Cerebellar nuclear complex (tissue), 1 donor: ENCODE measurements at places on chromosomes 1 and 21.

GRCh38 chr1:17307946-17308345, at the start of gene PADI4:
Gene PADI4 (plus strand): TSS chr1:17308197. CDS start chr1:17308223, 26 bp downstream.
- no peak for DNase-seq

DNA sequence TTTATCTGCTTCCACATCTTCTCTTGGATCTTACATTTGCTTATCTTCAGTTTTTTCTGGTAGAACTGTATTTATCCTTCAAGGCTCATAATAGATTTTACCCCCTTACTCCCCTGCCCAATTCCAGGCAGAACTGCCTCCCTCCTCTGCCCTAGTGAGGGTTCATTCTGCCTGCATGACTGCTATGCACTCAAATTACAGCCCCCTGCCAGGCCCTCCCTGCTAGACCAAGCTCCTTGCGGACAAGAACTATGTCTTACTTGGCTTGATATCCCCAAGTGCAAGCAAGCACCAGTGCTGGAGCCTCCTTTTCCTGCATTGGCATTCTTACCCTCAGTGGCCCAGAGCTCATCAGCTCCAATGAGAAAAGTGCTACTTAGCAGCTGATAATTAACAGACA, 18.1 kb downstream of the MAPKAPK2 start:
- DNase-seq = no peak

- DNase-seq = no peak
These were observed 46.5 kb downstream of the TRAPPC10 start for GRCh38 chr21:44058652-44058964.

GRCh38 chr1:111653709-111654108, 34.1 kb downstream of the RAP1A start:
- DNase-seq = no peak

DNA sequence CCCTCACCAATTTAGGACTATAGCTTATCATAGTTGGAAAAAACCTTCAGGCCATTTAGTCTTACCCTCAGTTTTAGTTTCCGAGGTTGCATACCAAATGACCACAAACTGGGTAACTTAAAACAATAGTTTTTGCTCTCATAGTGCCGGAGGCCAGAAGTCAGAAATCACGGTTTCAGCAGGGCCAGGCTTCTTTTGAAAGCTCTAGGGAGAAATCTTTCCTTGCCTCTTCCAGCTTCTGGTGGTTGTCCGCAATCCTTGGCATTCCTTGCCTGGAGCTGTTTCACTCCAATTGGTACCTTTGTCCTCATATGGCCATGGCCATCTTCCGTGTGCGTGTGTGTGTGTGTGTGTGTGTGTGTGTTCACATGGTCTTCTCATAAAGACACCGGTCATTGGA, 12.4 kb upstream of the PLXNA2 start:
- DNase-seq = no peak

DNA sequence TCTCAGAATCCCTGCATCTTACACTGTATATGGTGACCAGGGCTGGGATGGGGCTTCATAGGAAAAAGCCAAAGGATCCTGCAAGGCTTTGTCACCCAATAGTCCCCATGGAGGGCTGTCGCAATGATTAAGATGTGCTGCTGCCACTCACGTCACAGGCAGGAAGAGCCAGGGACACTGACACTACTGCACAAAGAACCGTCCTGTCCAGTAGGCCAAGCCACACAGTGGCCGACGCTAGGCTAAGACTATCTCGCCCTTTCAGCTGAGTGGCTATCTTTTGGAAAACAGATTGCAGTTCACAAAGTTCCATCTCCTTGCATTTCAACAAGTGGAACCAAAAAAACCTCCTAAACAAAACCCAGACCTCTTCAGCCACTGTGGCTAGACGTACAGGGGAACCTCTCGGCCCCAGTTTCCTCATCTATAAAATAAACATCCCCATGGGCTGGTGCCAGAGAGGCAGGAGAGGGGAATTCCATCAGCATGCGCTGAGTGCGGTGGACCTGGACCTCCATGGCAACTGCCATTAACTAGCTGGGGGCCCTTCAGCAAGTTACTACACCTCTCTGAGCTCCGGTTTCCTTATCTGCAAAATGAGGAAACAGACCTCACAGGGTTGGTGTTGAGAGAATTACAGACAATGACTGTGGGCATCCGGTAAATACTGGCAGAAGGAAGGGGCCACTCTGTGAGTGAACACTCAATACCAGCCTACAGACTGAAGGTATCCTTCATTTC, 8.7 kb downstream of the CAPZB start:
- no peak for DNase-seq

- DNase-seq = no peak
These were observed 2.8 kb downstream of the ARMH1 start for GRCh38 chr1:44677201-44677766.

- DNase-seq = no peak
These were observed 556.8 kb downstream of the PTPRU start for GRCh38 chr1:29793101-29793546.

DNA sequence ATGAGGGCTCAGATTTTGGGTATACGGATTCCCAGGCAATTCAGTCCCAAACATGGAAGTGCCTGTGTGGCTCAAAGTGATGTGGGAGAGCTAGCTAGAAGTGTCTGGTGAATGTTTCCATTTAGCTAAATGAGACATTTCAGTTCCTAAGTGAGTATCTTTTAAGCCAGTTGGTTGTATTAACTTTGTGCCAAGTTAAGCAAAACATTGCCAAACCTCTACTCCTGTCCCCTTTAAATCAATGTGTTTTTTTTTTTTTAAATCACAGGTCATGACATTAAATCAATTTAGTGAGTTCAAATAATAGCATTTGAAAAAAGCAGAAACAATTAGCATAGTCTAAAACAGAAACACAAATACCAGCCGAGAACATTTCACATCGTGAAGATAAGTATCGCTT, 230.1 kb downstream of the ASTN1 start:
- DNase-seq = no peak

DNA sequence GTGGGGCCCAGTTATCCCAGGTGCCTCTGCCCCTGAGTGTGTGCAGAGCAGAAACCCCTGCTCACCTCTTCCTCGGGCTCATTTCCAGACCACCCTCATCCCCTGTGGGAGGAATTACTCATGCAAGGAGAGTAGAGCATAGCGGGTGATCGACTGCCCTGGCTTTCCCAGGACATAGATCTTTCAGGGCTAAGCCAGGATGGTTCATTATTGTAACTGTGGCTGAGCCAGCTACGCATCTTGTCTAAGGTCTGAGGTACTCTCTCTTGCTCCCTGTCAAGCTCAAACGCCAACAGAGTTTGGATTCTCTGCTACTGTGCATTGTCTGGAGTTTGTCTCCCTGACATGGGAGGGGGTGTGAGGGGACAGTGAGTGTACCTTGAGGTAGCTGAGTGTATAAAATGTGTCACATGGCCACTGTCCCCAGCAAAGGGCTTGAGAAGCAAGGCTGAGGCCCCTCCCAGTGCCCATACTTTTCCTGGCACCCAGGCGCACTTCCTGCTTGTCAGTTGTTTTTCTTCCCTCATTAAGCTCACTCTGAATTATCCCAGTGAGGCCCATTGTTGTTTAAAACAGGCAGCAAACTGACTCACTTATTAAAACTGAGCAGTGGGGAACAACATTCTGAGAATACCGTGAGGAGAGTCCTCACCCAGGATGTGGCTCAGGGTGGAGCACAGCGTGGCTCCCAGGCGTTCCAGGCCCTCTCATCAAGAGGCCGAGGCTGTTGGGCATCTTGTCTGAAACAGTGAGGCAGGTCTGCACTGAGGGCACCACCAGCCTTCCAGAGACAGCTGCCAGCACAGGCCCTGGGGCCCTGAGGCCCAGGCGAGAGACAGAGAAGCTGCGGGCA, 92.9 kb downstream of the LAMC2 start:
- no peak for DNase-seq

DNA sequence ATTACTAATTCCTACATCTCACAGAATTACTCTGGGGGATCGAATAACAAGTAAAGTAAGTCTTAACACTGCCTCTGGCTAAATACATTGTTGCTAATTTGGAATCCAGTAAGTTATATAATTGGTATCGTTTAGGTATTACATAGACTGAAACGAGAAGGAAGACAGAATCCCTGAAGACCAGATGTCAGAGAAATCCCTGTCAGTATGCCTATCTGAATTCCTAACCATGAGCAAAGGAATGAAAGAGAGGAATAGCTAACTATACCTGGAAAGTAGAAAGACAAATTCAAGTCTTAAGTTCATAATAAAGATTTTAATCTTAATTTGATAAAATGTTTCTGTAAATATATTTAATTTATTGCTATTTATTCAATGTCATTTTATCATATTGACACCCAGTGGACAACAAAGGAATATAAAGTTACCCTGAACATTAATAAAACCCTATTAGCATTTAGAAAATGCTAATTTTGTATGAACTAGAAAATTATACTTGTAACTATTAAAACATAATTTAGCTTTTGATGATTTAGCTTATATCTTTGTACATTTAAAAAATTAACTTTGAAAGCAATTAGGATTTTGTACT, 11.4 kb downstream of the DEPDC1 start:
- DNase-seq = no peak

GRCh38 chr1:29237852-29238619, 1.7 kb downstream of the PTPRU start:
- no peak for DNase-seq

DNA sequence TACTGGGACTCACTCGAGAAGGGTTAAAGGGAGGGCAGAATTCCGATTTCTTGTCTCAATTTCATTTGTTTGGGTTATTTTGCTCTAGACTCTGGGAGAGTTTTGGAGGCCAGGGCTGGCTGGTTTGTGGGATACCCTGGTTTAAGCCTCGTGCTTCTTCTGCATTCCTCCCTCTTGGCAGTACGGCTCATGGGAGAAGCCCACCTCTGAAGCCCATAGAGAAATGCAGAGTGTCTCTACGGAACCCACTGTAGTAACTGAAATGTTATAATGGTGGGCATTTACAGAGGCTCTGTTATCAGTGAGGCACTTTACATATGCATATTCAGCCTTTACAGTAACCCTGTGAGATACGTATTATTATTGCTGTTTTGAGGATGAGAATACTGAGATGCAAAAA, 43.9 kb downstream of the ROR1 start:
- no peak for DNase-seq

DNA sequence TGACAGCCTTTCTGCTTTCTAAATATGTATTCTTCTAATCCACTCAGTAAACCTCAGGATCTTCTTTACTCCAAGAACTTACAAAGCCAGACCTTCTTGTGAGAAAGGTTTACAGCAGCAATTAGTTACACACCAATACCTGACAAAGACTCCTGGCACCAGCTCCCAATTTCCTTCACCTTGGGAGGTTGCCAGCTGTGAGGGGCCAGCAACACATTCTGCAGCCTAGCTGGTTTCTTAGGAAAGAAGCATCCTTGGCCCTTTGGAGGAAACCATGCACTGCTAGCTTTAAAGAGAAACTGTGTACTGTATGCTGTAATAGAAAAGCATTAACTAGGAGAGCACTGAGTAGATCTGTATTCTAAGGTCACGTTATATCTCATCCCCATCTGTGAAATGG, 10.8 kb downstream of the FYB2 start:
- DNase-seq = no peak

DNA sequence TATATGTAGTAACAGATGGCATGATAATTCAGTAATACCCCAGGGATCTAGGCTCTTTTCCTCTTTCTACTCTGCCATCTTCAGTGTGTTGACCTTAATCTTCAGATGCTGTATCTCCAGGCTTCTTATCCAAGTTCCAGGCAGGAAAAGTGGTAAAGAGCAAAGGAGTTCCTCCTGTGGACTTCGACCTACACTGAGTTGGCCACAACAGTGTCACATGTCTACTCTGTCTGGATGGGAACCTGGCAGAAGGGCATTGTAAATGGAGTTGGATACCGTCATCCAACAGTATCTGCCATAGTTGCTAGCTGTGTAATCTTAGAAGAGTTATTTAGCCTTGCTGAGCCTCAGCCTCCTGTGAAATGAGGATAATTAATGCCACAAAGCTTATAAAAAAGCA, 21.9 kb downstream of the IL23R start:
- no peak for DNase-seq

DNA sequence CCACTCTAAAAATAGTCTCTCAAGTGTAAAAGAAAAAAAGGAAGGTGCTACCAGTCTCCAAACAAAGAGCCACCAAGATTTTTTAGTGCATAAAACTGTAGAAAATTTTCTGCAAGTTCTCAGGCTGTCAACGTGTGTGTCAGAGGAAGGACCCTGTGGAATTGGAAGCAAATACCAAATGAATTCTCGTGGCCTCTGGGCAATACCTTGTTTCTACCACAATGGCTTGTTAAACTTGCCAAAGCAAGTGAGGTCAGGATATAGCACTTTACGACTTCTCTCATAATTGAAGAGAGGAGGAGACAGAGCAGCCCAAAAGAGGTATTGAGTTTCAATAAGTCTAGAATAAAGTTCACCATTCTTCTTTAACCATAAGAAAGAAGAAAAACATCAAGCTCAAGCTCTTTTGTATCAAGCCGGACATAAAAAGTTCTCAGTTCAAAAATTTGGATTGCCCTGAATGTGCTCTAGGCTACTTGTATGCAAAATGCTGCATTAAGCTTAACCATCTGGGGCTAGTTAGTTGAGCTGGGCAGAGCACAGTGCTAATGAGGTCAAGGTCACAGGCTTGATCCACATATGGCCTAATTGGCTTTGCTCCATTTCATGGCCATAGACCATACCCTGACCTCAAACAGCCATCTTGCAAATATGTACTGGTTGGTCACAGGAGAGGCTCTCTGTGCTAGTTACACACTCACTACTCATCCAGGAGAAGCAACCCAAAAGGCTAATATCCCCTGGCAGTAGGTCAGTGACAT, 60.5 kb downstream of the TBX15 start:
- DNase-seq = no peak

DNA sequence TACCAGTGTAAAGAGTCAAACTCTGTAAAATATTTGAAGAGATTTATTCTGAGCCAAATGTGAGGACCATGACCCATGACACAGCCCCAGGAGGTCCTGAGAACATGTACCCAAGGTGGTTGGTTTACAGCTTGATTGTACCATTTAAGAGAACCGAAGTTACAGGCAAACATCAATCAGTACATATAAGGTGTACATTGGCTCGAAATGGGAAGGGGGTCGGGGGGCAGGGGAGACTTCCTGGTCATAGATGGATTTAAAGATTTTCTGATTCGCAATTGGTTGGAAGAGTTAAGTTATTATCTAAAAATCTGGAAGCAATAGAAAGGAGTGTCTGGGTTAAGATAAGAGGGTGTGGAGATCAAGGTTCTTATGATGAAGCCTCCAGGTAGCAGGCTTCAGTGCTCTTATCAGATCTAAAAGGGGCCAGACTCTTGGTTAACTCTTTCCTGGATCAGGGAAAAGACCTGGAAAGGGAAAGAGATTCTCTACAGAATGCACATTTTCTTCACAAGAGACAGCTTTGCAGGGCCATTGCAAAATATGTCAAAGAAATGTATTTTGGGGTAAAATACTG, 47.5 kb upstream of the NTPCR start:
- no peak for DNase-seq
